ENCODE measurements at places on chromosomes 2 and 18.
A peak's percentile ranks its signal among the peaks of the same experiment; 100 is the strongest.

- no peak for DNase-seq
Measured at GRCh38 chr2:232088771-232089170, 127.3 kb downstream of the DIS3L2 start.

DNA sequence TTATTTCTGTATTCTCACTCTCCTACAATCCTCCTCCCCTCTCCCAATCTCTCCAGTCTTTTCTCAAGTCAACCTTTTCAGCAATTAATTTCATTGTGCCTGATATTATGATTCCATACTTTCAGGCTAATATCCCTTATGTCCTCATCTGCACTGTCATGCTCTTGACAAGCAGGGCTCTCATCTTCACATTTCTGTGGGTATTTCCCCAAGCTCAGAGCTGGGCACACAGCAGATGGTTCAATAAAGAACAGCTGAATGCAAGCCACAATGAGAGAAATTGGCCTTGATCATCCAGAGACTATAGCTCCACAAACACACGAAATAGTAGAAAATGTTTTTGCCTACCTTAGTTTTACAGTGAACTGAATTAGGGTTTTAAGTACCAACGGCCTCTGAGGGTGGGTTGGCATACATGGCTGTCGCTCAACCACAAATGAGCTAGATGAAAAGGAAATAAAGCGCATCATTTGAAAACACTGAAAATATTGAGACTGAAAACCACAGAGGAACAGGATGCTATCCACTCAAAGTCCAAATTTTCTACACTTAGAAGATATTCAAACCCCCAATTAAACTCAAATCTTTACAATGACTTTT lies 47.5 kb upstream of the STAT1 start:
- DNase-seq = peak; percentile 55

- peak; percentile 79 for DNase-seq
Measured at GRCh38 chr2:106085181-106085940, 108.7 kb downstream of the UXS1 start.

DNA sequence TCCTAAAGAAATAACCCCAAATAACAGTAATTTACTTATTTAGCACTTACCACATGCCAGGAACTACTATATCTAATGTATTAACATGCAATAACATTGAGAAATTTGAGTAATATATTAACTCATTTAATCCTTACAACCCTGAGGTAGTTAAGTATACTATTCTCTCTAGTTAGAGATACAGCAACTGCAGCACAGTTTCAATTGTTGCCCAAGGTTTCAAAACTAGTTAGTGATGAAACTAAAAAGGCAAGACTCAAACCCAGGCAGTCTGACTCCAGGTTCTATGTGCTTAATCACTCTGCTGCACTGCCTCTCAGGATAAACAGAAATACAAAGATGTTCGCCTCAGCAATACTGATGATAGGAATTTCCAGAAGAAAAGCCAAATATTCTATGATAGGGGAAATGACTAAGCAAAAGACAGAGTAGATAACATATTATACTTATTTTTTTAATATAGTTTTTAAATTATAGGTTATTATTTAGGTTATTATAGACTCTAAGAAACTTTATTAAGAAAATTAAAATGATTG lies 88.0 kb downstream of the SS18 start:
- DNase-seq = no peak

GRCh38 chr2:12155303-12156051 lies 409.0 kb downstream of the LPIN1 start:
- no peak for DNase-seq

- DNase-seq = no peak
Measured at GRCh38 chr2:177675825-177676224, 283.3 kb downstream of the AGPS start.

- DNase-seq = no peak
Measured at GRCh38 chr2:15119722-15120175, 441.4 kb downstream of the NBAS start.
